Left lung (tissue), 14 donors: ENCODE measurements at places on chromosomes 7 and 10. TPM values are rescaled to one million over a fixed set of nuclear protein-coding genes. Genes with fewer than 3 reads are reported as not detected.
A peak's percentile ranks its signal among the peaks of the same experiment; 100 is the strongest.

- no peak for DNase-seq
Observed at GRCh38 chr10:29886299-29886698, 173.1 kb downstream of the JCAD start.

DNA sequence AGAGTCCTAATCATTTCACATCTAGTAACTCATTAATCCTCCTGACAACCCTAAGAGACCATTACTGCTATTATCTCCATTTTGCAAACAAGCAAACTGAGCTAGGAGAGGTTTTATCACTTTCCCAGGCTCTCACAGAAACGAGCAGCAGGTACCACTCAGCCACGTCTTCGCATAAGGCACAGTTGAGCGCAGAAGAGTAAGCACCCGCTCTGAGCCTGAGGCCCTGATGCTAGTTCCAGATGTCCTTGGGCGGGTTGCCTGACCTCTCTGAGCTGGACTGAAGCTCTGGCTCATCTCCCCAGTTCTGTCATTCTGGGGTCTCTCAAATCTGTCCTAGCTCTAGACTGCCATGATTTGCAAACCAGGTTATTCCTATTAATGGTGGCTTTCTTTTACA lies 72.6 kb upstream of the FRMD4A start:
- DNase-seq, result no peak

DNA sequence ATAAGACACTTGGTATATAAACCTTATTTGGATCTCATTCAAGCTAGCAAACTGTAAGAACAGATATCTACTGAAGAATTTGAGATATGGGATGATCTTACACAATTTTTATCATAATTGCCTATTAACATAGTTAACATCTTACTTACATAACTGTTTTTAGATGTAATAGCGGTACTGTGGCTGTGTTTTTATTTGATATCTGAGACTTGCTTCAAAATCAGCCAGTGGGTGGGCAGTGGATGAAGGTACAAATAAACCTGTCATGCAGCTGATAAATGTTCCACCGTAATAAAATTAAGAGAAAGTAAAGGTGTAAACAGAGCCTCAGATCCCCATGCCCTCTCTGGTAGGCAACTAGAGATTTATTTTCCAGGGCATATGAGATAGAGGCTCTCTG lies 28.4 kb upstream of the PTPRN2 start:
- DNase-seq, result no peak

- no peak for DNase-seq
Observed at GRCh38 chr7:39464350-39465054, 101.7 kb upstream of the YAE1 start.

DNA sequence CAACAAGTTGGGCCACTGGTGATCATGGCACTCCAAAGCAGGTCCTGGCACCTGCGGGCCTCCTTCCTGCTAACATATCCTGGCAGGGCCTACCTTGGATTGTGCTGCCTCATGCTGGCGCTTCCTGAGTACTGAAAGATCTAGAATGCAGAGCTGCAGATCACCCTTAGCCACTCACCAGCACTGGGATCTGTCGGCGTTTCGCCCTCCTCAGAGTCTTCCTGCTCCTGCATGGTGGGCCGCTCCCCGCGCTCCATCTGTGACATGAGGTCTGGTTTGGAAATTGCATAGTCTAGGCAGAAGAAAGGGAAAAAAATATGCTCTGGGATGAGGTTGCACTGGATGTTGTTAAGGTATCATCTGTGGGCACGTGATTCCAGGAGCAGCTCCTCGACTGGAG lies 10.0 kb downstream of the ZNF777 start:
- no peak for DNase-seq

- no peak for DNase-seq
Observed at GRCh38 chr7:52684388-52684787, 351.0 kb upstream of the POM121L12 start.

- no peak for DNase-seq
Observed at GRCh38 chr7:47361746-47362215, 220.1 kb downstream of the TNS3 start.

The CALCR gene
- polyA plus RNA-seq, result not detected

The NXPH1 gene
- not detected for polyA plus RNA-seq

DNA sequence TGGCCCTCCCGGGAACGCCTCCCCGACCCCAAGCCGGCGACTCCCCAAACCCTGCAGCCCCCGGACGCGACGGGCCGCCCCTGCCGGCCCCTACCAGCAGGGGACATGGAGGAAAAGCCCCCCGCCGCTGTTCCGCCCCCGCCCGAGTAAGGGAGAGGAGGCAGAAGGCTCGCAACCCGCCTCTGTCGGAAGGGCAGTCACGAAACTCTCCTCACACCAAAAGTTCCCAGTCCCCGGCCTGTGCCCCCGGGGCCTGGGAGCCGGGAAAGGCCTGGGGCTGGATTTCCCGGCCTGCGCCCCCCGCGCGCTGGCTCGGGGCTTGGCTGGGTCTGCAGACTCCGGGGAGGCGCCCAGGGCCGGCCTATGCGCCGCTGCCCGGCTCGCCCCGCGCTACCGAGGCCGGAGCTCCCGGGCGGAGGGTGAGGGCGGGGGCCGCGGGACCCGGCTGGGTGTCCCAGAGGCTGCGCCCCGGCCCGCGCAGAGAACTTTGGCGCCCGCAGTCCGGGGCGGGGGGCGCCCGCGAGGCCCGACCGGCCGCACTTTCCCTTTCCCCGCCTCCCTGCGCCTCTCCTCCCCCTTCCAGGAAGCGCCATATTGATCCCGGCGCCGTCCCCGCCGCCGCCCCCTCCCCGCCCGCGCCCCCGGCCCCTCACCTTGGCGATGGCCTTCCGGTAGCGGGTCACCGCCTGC lies 728 bp downstream of the PARD3 start:
- peak; percentile 65 for DNase-seq

- DNase-seq, result no peak
Observed at GRCh38 chr10:12869427-12869826, 132.1 kb downstream of the CCDC3 start.

- no peak for DNase-seq
Observed at GRCh38 chr7:3082831-3083230, 39.2 kb upstream of the CARD11 start.

The SCRN1 gene
- 34.0 TPM for polyA plus RNA-seq

DNA sequence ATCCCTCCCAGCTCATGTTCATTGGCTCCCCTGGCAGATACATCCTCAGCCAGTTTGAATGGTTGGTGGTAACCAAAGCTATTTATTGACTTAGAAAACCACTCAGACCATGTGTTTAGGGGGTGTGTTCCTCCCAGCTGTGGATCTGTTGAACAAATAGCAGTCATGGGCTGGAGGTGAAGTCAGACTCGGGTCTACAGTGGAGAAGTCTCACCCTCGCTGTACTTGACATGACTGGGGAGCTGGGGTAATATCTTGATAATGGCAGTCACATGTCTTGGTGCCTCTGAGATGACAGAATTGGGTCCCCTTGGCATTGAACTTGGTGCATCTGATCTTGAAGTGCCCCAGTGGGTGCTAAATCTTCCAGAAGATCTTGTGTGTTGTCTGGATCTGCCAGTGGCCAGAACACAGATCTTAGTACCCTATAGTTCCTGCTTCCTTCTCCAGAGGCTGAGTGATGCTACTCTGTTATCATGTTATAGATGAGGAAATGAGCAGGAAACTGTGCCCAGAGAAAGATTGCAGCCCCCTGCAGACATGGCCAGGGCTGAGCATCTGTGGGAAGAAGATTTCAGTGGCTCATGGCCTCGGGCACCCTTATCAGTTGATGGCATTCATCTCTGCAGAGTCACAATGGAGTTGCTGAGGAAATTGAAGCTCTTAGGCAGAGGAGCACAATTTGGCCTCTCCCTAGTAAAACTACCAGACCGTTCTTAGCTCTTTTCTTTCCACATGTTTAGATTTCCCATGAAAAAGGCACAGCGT lies 50.4 kb downstream of the ADRA2A start:
- DNase-seq, result no peak

The UPK3BL2 gene
- 22.9 TPM for polyA plus RNA-seq

DNA sequence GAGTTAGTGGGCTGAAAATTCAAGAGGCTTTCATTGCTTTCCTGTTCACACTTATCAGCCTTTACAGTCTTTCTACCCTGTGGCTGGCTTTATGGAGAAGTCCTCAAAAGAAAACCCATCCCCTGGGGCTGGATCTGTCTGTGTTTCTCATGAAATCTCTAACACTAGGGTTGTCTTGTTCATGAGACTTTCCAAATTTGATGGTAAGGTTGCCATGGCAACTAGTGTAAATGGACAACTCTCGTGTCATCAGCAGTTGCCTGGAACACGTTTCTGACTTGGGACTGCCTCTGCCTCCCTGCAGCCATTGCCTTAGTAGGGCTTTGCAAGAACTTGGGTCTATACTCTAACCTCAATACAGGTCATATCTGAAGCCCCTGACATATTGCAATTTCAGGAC lies 35.8 kb upstream of the PLPP4 start:
- DNase-seq, result no peak

The MYO3A gene
- 3.9 TPM for polyA plus RNA-seq

GRCh38 chr7:96322373-96322695 lies 436 bp upstream of the SLC25A13 start:
- DNase-seq, result no peak

GRCh38 chr10:423178-423577 lies 266.3 kb downstream of the DIP2C start:
- DNase-seq, result no peak

- no peak for DNase-seq
Observed at GRCh38 chr7:50754684-50755083, 28.0 kb downstream of the GRB10 start.

DNA sequence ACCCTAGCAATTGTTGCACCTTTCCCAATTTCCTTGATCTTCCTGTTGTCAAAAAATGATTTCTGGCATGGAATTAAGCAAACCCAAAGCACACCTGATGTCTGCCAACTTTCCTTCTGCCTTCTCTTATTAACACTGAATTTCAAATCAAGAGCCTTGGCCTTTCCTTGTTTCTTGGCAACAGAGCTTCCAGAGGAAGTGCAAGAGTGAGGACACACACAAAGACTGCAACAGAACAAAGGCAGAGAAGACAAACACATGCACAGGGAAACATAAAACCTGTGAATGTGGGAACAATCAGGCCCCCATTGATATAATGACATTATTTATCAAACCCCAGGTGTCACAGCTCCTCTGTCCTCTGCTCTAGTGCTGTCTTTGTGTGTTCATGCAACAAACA lies 73.0 kb upstream of the IL6 start:
- DNase-seq, result no peak

The SAMD9L gene
- 14.8 TPM for polyA plus RNA-seq

GRCh38 chr7:158973440-158973839 lies 117.1 kb downstream of the DYNC2I1 start:
- peak; percentile 74 for DNase-seq

GRCh38 chr10:34702093-34702937 lies 112.8 kb downstream of the PARD3 start:
- no peak for DNase-seq

The DEPP1 gene
- polyA plus RNA-seq, result 21.0 TPM

DNA sequence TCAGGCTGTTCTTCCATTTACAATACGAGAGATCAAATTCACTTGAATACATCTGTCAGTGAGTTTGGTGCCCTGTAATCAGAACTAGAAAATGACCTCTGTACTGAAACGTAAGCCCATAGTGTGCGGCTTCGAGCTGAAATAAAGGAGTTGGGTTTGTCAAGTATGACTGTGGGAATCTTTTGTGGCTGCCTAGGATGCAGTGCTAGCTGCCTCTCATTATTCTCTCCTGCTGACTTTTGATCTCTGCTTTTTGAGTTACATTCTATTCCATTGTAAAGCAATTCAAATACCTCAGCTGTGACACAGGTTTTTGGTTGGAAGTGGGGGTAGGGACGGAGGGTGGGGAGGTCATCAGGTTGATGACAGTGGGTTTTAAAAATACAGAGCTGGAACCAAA lies 40.4 kb downstream of the ICA1 start:
- DNase-seq, result no peak

- DNase-seq, result no peak
Observed at GRCh38 chr7:147279514-147279913, 1162.9 kb downstream of the CNTNAP2 start.

GRCh38 chr10:84226616-84227015 lies 1.3 kb upstream of the LRIT2 start:
- DNase-seq, result no peak

GRCh38 chr10:27747096-27747451 lies 1.5 kb upstream of the MKX start:
- no peak for DNase-seq

The TCTN3 gene
- polyA plus RNA-seq, result 62.4 TPM

- DNase-seq, result no peak
Observed at GRCh38 chr7:29898301-29898700, 91.3 kb downstream of the SCRN1 start.

GRCh38 chr7:33040803-33041516 lies 21.6 kb downstream of the NT5C3A start:
- peak; percentile 49 for DNase-seq

DNA sequence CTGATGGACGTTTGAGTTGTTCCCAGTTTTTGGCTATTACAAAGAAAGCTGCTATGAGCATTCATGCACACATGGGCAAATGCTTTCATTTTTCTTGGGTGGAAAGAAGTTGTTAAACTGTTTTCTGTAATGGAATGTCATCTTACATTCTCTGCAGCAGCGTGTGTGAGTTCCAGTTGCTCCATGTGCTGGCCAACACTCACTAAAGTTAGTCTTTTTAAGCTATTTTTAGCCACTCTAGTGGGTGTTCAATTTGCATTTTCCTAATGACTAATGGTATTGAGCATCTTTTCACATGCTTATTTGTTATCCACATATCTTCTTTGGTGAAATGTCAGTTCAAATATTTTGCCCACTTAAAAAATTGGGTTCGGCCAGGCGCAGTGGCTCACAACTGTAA lies 82.8 kb upstream of the COL13A1 start:
- no peak for DNase-seq

- no peak for DNase-seq
Observed at GRCh38 chr10:50951365-50951764, 65.9 kb upstream of the A1CF start.

DNA sequence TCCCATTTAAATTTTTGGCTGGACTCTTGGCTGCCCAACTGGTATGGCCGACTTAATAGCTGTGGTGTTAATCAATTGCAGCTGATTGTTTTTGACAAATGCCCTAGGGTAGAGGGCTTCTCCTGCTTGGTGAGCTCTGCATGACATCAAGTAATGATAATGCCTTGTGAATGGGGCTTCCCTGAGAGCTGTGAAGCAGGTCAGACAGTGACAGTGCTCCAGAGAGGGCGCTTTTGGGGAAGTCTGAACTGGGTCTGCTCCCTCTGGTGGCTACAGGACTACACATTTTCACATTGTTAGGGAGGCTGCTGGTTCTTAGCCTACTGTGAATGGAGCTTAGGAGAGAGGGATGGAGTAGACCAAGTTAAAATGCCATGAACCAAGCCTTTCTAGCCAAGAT lies 98.8 kb downstream of the SDK1 start:
- DNase-seq, result no peak
